ENCODE measurements at places on chromosomes 1 and 21.

DNA sequence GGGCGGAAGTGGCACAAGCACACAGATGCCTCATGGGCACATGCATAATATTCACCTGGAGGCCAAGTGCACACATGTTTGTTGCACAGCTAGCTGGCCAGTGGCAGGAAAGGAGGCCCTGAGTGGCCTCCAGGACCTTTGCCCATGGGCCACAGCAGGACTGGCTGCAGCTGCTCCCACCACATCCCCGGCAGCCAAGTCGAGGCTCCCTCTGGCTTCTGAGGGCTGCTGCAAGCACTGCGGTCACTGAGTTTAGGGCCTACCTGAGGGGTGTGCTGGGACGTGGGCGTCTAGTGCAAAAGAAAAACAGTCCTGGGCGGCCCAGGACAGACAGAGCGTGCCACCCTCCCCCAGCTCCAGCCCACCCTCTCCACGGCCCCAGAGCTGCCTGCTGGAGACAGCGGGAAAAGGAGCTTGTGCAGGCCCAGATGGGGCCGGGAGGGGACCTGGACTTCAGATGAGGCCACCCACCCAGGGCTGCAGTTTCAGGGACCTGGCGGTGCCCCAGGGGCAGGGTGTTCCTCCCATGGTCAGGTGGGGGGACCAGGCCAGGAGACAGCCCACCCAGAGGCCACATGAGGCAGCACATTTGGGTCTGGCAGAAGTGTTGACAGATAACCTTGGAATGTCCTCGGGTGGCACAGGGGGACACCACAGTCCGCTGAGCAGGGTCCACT lies 265.9 kb upstream of the VAMP3 start:
- no peak for DNase-seq

DNA sequence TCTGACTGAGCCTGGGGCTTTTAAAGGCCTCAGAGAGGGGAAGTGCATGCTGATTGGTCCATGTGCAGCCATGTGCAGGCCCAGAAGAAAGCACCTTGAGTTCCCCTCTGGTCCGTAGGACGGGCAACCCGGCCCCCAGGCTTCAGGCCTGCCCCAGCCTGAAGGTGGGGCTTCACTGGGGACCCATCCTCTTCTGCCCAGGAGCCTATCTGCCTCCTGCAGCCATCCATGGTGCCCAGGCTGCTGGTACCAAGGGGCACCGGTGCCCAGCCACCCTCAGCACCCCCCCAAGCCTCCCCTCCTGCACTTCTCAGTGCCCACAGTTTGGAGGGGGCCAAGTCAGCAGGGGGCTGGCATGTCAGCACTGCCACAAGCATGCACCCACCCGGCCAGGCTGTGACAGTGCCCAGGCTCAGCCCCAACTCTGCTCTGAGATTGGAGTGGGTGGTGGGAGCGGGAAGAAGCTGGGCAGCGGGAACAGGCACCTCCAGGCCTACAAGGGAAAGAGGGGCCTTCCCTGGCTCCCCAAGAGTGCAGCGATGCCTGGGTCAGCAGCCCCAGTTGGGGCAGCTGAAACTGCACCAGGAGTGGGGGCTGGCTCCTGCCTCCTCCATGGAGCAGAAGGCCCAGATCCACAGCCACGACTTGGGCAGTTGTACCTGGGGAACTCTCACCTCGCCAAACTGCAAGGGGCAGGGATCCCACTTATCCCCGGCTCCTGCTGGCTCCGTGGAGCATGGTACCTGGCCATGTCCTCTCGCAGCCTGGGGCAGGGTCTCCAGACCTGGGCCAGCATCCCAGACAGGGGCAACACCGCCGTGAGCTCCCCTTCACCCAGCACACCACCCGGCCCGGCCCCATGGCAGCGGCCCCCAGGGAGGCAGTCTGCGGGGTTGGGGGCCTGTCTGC lies 11.7 kb downstream of the COL6A2 start:
- no peak for DNase-seq

GRCh38 chr1:182666706-182667105 lies 17.7 kb downstream of the RGS8 start:
- no peak for DNase-seq

- DNase-seq: no peak
These were observed 23.5 kb upstream of the MPZL1 start for GRCh38 chr1:167698313-167698712.

All from T-helper 2 cell treated with Interferon-gamma antibody and Interleukin-4, amounts not matched to agents 5 μg/mL and 100 μg/mL, for 36 hours (primary cell).